ENCODE measurements at places on chromosomes 12 and 14.

- DNase-seq = no peak
Observed at GRCh38 chr12:5621329-5621728, 189.4 kb downstream of the NTF3 start.

DNA sequence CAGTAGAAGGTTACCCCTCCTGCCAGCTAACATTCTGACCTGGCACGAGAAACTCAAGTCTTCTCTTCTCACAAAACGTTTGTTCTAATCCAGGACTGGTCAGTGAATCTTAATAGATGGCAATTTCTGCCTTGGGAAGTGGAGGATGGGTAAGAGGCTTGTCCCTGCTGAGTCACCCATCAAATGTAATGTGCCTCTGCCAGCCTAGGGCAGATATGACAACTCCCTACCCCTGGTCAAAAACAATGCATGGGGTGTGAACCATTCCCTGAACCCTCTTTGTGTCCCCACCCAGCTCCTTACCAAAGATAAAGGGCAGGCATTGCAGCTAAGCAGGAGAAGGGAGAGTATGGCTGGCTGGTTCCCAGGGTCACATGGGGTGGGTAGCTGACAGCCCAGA, 1052.9 kb downstream of the GALC start:
- no peak for DNase-seq

DNA sequence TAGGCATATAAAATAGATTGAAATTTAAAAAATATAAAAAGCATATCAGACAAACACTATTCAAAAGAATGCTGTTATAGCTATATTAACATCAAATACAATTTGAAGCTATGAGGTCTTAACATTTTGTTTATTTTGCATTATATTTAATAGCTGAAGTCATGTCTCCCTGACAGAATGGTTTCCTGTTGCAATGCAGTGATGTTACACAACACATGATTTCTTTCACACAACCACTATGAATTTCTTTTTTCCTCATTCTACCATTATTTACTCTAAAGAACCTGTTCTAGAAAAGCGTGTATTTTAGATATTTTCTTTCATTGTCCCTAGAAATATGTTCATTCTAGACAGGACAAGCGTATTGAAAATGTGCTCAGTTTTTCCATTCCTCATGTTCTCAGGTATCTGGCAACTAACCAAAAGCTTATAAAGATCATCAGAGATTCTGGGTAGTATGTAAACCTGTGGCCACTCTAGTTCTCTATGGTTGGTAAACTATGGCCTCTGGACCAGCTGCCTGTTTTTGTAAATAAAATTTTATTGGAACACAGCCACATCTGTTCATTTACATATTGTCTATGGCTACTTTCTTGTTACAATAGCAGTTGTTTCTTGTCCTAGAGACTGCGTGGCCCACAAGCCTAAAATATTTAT, 183.8 kb downstream of the FOXA1 start:
- no peak for DNase-seq

GRCh38 chr14:95182379-95182778, 25.1 kb upstream of the DICER1 start:
- DNase-seq = no peak

- DNase-seq = no peak
Observed at GRCh38 chr12:54385251-54385914, 850 bp upstream of the ZNF385A start.

GRCh38 chr12:113088037-113088436, 31.5 kb downstream of the DTX1 start:
- no peak for DNase-seq

- no peak for DNase-seq
Observed at GRCh38 chr12:29794862-29795261, 11.1 kb upstream of the TMTC1 start.

DNA sequence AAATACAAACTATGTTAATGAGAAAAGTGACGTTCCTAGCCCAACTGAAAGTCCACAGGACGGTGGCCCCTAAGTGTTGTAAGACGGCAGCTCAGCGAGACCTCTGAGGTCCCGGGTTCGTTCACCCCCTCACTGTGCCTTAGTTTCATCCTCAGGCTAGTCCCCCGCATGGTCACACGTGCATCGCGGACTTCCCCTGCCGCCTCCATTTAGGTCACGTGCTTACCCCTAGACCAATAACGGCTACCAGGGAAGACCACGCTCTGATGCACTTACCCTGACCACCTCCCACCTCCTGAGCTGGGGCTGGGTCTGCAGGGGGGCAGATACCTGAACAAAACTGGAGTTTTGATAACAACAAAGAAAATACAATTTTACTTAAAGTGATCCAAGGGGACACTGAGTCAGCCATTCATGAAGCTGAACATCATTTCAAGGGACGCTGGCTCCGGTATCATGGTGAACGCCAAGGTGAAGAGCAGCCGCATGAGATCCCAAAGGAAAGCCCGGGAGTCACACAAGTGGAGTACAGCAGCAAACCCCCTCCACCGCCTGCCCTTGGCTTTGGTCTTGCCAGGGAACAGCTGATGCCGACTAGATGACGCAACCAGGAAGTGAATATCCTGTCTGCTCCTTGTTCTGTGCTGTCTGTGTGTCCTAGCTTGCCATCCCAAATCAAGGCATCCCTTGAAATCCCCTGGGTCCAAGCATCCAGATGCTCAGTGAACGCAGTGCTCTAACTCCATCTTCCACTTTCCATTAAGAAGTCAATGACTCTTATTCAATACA, 274.1 kb downstream of the PCNX1 start:
- no peak for DNase-seq

DNA sequence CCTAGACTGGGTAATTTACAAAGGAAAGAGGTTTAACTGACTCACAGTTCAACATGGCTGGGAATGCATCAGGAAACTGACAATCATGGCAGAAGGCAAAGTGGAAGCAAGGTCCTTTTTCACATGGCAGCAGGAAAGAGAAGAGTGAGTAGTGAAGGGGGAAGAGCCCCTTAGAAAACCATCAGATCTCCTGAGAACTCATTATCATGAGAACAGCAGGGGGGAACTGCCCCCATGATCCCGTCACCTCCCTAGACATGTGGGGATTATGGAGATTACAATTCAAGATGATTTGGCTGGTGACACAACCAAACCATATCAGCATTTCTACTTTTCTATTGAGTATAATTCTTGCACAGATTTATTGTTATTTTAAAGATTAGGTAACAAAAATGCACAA, 822.1 kb upstream of the FLRT2 start:
- DNase-seq = no peak

- peak; percentile 4 for DNase-seq
Observed at GRCh38 chr12:103401421-103401820, 94.3 kb downstream of the C12orf42 start.

All from stimulated activated CD4-positive, alpha-beta T cell treated with anti-CD3 and anti-CD28 coated beads, Interleukin-2, amount 100 ng/mL, for 4 hours (primary cell).